ENCODE measurements at places on chromosomes 6 and 20.

DNA sequence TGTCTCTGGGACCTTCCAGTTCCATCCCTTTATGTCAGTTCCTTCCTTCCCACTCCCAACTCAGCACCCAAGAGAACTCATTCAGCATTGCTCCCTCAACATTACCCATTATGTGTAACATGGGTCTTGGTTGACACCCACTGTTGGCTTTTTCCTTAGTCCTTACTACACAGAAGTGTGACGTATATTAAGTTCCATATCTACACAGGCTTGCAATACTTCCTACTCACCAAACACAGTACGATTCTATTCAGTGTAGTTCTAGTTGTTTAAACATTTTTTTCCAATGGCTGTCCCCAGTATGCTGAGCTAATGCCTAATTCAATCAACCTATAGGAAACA lies 37.7 kb downstream of the ARHGAP18 start:
- no peak for DNase-seq

DNA sequence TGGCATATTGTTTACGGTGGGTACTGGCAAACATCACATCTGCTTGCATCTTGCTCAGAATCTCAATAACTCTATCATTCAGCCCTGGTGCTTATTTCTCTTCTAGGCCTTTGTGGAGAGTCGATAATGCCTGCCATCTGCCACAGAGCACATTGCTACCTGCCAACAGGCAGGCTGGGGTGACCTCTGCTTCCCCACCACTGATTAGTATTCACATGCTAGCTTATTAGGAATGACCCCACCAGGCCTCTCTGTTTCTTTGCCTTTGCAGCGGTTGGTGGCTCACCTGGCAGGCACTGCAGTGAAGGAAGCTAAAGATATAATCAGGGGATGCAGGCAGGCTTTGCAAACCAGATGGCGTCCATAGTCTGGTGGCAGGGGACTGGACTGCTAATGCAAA lies 154.5 kb downstream of the MMS22L start:
- DNase-seq, result no peak

GRCh38 chr6:170174124-170174770 lies 116.6 kb downstream of the DLL1 start:
- no peak for DNase-seq

DNA sequence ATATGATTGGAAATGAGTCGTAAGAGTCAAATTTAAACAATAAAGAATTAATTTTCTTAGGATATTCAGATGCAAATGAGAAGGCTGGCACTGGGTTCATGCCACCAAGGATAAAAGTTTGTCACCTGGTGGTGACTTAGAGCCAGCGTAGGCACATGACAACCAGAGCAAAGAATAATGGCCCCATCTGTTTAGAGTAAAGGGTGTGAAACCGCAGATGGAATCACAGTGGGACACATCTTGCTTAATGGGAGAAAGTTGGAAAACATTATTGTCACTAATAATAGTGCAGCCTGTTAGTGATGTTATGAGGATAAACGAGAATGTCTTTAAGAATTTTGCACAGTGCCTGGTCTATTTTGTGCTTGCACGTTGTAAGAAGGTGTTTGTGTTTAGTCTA lies 727.8 kb downstream of the QKI start:
- DNase-seq, result no peak

- no peak for DNase-seq
These were observed 343.5 kb downstream of the TAF4 start for GRCh38 chr20:61722146-61722678.

DNA sequence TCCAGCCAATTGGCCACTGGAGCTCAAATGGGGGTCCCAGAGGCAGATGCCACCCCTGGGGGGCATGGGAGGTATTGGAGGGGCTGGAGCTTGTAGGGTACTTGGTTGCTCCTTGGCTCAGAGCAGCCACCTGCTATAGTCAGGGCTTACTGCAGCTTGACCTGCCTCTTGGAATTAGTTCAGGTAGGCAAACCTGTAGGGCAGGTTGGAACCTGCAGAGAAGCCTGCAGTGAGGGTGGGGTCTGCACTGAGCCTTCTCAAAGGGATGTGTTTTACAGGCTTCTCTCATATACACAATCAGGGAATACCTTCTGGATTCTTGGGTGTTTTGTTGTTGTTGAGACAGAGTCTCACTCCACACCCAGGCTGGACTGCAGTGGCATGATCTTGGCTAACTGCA lies 94.2 kb upstream of the MYL9 start:
- DNase-seq, result no peak

GRCh38 chr6:12718015-12718414 lies 1.4 kb downstream of the PHACTR1 start:
- DNase-seq, result peak; percentile 71

GRCh38 chr6:110664933-110665332 lies 150.3 kb downstream of the CDK19 start:
- DNase-seq, result no peak

- DNase-seq, result no peak
These were observed 9.8 kb downstream of the HLA-F start for GRCh38 chr6:29733057-29733456.
